ENCODE measurements at places on chromosomes 3 and 15.

DNA sequence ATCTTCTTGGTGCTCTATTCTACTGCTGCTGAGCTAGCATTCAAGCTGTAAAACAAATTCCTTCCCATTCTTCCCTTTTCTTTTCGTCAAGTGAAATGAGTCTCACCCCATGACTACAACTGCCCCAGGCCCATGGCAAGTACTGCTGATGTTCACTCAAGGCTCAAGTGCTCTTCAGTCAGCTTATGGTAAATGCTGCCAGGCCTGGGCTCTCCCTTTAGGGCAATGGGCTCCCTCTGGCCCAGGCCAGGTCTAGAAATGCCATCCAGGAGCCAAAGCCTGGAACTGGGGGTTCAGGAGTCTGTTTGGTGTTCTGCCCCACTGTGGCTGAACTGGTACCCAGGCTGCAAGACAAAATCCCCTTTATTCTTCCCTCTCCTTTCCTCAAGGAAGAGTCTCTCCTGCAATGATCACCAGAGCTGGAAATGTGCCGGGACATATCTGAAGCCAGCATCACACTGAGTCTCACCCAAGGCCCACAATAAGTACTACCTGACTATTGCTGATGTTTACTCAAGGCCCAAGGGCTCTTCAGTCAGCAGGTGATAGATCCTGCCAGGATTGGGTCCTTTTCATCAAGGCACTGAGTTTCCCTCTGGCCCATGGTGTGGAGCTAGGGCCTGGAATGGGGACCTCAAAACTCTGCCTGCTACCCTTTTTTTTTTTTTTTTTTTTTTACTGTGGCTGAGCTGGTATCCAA is 205.0 kb upstream of the STAC start:
- no peak for DNase-seq

GRCh38 chr3:144011251-144011799 is 39.7 kb downstream of the DIPK2A start:
- no peak for DNase-seq

- no peak for DNase-seq
Measured at GRCh38 chr15:65374821-65375401, 2.9 kb downstream of the IGDCC3 start.

- DNase-seq: peak; percentile 68
Measured at GRCh38 chr3:184284696-184285095, 8.9 kb downstream of the ECE2 start.

DNA sequence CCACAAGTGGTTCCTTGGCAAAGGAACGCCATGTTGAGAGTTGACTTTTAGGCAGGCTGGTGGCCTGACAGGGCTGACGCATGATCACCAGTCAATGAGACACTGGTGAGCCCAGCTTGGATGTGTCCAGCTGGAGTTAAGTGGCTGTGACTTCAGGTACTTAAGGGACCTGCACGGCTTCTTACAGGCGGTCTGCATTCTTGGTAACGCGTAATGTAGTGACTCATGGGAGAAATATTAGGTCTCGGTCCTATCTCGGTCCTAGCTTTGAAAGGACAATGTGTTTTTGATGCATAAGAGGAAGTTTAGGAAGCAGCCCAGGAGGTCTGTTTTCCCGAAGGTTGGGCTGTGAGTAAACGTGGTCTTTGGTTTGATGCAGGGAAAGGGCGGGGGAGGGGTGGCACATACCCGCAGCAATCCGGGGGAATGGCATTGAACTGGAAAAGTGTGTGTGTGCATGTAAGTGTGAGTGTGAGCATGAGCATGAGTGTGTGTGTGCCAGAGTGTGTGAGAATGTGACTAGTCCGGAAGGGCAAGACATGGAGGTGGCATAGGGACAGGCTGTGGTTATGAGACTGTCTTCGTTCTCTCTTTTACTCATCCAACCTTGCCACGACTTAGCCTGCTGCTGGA is 55.3 kb downstream of the FAM43A start:
- DNase-seq: no peak

- DNase-seq: no peak
Measured at GRCh38 chr15:23983500-23984259, 296.6 kb upstream of the NDN start.

GRCh38 chr3:101423984-101424888 is 88.8 kb downstream of the SENP7 start:
- no peak for DNase-seq

DNA sequence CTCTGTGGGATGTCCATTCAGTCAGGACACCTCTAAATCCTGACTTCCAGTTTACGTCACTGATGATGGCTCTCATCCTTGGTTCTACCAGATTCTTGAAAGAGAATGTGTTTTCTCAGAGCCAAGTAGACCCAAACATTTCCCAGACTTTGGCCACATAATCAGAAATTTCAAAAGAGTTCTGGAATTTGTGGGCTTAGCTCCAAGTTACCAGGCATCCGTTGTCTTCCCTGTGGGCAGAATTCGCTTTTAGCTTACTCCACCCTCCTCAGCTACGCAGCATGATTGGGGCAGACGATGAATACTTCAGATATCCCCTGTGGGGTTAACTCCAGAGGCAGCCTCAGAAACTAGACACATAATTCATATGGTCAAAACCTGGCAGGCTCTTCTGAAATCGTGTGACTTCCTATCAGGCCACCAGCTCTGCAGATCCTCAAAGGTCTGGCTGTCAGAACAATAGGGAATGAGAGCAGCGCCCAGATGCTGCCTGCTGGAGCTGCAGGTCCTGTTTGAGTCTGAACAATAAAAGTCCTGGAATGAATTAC is 30.6 kb downstream of the CRTC3 start:
- DNase-seq: no peak

DNA sequence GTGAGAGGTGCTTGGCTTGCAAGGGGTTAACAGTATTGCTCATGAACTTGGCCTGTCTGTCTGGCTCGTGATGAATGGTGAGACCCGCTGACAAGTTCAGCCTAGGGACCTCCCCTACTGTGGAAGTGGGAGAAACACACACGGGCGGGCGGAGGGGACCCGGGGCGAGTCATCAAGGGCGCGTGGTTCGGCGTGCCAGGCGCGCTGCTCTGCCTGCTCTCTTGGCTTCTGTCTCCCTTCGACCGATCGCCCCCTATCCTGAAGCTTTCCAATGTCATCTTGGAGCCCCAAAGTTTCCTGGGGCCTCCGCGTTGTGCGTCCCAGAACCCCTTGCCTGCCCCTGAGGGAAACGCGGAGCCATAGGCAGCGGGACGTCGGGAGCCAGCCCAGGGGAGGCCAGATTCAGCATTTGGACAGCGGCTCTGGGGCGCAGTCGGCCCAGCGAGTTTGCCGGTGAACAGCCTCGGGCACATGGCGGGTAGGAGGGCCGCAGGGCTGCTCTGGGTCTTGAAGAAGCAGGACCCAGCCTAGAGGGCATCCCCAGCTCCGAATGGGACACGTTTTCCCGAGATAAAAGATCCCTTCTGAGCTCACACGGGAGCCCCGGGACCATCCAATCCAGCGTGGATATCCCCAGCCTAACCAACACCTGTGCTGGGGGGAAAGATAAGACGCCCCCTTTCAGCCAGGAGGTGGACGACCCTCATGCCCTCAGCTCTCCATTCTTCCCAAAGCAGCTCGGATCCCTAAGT is 27.0 kb upstream of the POLG start:
- DNase-seq: peak; percentile 34

GRCh38 chr3:171306631-171307030 is 153.6 kb downstream of the TNIK start:
- DNase-seq: no peak

DNA sequence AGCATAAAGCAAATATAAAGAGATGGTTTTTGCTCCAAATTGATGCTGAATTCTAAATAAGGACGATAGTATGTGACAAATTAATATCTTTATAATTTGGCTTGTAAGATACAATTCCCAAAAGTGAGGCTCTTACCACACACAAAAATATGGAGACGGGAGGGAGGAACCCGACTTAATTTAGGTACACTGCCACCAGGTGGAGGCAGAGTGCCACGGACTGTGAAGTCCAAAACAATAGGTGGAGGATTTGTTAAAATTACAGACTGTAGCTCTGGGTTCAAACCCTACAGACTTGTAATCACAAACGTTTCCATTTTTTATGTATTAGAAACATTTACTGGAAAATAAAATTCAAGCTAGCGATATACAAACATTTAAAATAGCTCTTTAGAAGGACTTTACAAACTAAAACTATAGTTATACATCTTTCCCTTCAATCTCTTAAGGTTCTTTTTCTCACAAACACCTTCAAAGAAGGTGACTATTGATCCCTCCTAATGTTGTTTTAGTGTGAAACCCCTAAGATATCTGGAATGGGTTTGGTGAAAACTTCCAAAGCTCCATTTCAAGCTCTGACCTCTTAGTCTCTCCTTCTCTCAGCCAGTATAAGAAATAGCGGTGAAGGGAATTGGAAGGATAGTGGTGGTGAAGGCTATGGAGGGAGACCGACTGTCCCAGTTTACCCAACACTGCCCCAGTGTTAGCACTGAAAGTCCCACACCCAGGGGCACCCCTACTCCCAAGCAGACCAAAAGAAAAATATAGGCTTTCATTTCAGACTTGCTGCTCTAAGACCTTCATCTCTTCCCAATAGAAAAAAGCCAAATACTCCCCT is 89.7 kb downstream of the AQP9 start:
- DNase-seq: peak; percentile 32

DNA sequence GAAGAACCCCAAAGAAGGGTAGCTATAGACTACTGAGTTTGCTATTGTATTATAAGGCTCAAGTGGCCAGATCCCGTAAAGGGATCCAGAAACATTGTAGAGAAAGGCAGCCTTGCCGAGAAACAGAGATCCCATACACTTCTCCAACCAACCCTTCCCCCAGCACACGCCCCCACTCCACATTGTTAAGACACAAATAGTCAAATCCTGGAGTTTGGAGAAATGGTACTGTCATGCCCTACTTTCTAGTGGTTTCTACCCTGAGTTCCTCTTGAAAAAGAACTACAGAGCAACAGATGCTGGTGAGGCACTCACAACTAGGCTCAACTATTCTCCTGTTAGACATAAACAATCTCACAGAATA is 33.2 kb downstream of the B4GALT4 start:
- no peak for DNase-seq

- DNase-seq: no peak
Measured at GRCh38 chr3:154244644-154245043, 79.6 kb downstream of the DHX36 start.

GRCh38 chr3:66381626-66382025 is 119.2 kb downstream of the LRIG1 start:
- no peak for DNase-seq

DNA sequence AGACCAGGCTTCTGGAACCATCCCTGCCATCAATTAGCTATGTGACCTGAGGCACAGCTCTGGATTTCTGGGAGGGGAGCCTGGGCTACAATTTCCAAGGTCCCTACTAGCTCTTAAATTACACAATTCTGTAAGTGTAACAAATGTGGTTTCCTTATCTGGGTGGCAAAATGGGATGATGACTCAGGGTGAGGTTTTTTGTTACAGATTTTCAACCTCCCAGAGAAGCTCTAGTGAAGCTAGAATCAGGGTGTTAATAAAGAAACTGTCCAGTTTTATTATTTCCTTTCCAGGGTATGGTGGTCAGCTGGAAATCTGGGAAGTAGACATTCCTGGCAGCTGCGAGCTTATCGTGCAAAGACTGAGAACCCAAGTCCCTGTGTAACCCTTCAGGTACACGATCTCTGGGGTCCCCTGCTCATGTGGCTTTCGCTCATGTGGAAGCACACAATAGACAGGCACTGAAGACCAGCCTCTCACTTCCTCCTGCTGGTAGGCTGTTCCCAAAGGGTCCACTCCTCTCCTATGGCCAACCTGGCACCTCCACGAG is 7.3 kb downstream of the RAB27A start:
- no peak for DNase-seq

- DNase-seq: no peak
Measured at GRCh38 chr15:77440378-77440999, 19.8 kb downstream of the HMG20A start.

DNA sequence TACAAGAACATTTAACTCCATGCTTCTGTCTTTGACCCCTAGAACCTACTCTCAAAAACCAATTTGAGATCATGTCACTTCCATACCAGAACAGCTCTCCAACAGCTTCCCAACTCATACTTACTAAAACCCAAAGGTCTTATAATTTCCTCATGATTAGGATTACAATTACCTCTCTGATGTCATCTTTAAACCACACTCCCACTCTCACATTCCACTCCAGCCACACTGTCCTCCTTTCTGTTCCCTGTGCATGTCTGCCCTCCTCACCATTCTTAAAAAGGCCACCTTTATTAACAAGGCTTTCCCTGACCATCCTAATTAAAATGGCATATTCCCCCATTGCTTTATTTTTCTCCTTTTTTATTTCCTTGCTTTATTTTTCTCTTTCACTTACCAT is 18.9 kb downstream of the PHC3 start:
- DNase-seq: no peak

GRCh38 chr15:83835479-83835878 is 181.6 kb downstream of the ADAMTSL3 start:
- DNase-seq: no peak

- no peak for DNase-seq
Measured at GRCh38 chr3:169348929-169349621, 314.4 kb downstream of the MECOM start.

Measured in NCI-H748 treated with DMSO at 0.1 percent for 48 hours (cell line).